ENCODE measurements at places on chromosomes 7 and 10. TPM values are rescaled to one million over a fixed set of nuclear protein-coding genes. Genes with fewer than 3 reads are reported as not detected.

Gene NCOA4
- total RNA-seq = 152 TPM

Gene ADIRF
- total RNA-seq = 35.6 TPM

Gene MYL10
- not detected for total RNA-seq

Gene CRPPA
- total RNA-seq = 0.89 TPM

Gene ACHE
- not detected for total RNA-seq

Gene SUFU
- 6.0 TPM for total RNA-seq

Gene MACC1
- total RNA-seq = not detected

Gene PPP1R17
- not detected for total RNA-seq

Gene IKZF5
- 1.9 TPM for total RNA-seq

Gene TLX1
- not detected for total RNA-seq

Gene HOXA13
- total RNA-seq = 18.8 TPM

Gene UTF1
- total RNA-seq = not detected

Gene SRRM3
- 4.6 TPM for total RNA-seq

Gene DPYSL4
- 2.8 TPM for total RNA-seq

Gene APBB1IP
- total RNA-seq = not detected

Gene SPDYE16
- not detected for total RNA-seq

Gene LIPK
- total RNA-seq = not detected

Gene RAB19
- total RNA-seq = not detected

Gene ANKRD22
- 0.58 TPM for total RNA-seq

Gene FKBP6
- not detected for total RNA-seq

Gene KDM7A
- total RNA-seq = 1.2 TPM

Gene FAM25A
- total RNA-seq = not detected

Gene NODAL
- not detected for total RNA-seq

Gene GDF2
- not detected for total RNA-seq

Gene NKX6-2
- total RNA-seq = not detected

Gene VIPR2
- total RNA-seq = not detected

Gene MYOF
- 234 TPM for total RNA-seq

Gene GRB10
- total RNA-seq = 22.0 TPM

Gene WEE2
- total RNA-seq = not detected

Gene TMEM130
- total RNA-seq = not detected

Gene FAM171A1
- total RNA-seq = 16.7 TPM

Gene DYDC2
- not detected for total RNA-seq

Gene TUBB8
- total RNA-seq = not detected

Gene HGF
- total RNA-seq = 167 TPM

Gene ELOVL3
- not detected for total RNA-seq

Gene TAS2R3
- not detected for total RNA-seq

Gene AMZ1
- total RNA-seq = 1.7 TPM

Gene GIMAP1
- total RNA-seq = not detected

Gene PNLIPRP2
- not detected for total RNA-seq

Gene OPN1SW
- not detected for total RNA-seq

Gene CPVL
- 2.6 TPM for total RNA-seq

Gene PAPOLB
- total RNA-seq = under 0.01 TPM

Gene BICC1
- total RNA-seq = 13.5 TPM

Gene HABP2
- not detected for total RNA-seq

Gene PTN
- 15.3 TPM for total RNA-seq

Gene HOXA7
- total RNA-seq = 2.6 TPM

Gene ABCB4
- total RNA-seq = 0.29 TPM

Gene DLX6
- not detected for total RNA-seq

Gene GAD2
- total RNA-seq = not detected

Gene SLC29A3
- 4.3 TPM for total RNA-seq

Gene OR2A42
- not detected for total RNA-seq

Gene SPDYE2
- total RNA-seq = not detected

Gene CNPY1
- not detected for total RNA-seq

Data from myometrial cell (primary cell).